NCI-H345 (cell line): ENCODE measurements at places on chromosomes 1 and 21.

GRCh38 chr1:228288536-228289238, 80.8 kb downstream of the OBSCN start:
- DNase-seq = no peak

DNA sequence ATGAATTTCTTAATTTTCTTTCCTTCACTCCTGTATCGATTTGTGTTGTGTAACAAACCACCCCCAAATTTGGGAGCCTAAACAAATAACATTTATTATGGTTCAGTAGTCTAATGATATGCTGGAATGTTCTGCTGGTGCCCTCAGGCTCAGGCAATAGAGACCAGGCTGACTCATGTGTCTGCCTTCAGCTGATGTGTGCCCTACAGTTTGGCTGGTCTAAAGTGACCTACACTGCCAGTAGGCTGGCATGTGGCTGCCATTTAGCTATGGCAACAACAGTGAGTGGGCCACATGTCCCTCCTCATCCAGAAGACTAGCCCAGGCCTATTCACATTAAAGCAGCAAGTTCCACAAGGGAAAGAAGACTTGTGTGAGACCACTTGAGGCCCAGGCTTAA, 115.8 kb downstream of the PTPRC start:
- no peak for DNase-seq

GRCh38 chr1:226181996-226182714, 4.4 kb downstream of the ACBD3 start:
- DNase-seq = no peak

DNA sequence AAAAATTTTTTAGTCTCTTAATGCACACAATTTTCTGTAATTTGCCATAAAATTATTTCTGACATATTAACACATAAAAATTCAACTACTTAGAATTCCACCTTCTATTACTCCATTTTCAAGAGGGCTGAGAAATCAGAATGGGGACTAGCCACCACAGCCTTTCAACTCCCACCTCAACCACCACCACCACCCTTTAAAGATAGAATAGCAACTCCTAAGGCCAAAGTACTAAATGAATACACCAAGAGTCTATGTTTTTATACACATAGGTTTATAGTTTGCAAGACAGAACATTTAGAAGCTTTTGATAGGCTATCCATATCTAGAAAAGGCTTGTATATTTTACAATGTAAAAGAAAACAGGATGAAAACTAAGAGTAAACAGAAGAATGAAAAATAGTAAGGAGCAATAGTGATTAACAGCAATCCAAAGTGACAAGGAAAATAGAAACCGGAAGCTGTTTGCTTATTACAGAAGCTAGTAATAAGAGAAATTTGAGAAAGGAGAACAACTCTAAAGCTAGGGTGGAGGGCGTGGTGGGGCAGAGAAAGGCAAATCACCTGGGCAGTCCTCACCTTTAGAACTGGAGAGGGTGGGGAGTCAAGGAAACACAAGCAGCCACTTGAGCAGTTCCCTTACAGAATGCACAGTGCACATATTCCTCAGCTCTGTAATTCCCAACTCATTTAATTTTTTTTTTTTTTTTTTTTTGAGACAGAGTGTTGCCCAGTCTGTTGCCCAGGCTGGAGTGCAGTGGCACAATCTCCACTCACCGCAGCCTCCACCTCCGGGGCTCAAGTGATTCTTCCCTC, 27.7 kb downstream of the EPS15 start:
- no peak for DNase-seq

DNA sequence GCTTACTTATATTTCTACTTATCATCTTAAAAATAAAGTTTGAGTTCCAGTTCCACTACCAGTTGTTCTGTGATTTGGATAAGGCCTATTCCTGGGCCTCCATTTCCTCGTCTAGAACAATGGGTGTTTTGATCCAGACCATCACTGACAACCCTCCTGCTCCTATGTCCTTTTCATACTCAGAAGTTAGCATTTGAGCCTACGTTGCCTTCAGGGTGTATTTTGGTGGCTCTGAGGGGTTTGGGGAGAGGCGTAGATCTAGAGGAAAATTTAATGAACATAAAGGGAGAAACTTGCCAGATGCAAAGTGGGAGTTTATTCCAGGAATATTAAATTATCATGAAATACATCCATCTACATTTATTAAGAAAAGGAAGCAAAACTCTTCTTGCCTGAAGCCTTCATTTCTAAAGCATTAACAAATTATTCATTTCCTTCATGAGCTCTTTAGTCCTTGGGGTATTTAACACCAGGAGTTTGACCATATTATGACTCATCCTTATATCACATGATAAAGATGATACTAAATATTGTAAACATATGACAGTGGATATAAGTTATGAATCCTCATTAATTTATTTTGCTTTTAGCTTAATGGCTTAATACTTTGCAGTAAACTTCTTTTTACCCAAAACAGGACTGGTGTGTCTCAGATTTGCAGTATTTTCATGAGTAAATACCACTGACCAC, 47.2 kb upstream of the SYT14 start:
- DNase-seq = no peak
